Cardiac septum (tissue), 1 donor: ENCODE measurements at places on chromosomes 11 and 22.

- DNase-seq = no peak
These were observed 663.9 kb downstream of the DLG2 start for GRCh38 chr11:84963240-84963639.

- no peak for DNase-seq
These were observed 15.4 kb downstream of the CARD10 start for GRCh38 chr22:37503850-37504249.

DNA sequence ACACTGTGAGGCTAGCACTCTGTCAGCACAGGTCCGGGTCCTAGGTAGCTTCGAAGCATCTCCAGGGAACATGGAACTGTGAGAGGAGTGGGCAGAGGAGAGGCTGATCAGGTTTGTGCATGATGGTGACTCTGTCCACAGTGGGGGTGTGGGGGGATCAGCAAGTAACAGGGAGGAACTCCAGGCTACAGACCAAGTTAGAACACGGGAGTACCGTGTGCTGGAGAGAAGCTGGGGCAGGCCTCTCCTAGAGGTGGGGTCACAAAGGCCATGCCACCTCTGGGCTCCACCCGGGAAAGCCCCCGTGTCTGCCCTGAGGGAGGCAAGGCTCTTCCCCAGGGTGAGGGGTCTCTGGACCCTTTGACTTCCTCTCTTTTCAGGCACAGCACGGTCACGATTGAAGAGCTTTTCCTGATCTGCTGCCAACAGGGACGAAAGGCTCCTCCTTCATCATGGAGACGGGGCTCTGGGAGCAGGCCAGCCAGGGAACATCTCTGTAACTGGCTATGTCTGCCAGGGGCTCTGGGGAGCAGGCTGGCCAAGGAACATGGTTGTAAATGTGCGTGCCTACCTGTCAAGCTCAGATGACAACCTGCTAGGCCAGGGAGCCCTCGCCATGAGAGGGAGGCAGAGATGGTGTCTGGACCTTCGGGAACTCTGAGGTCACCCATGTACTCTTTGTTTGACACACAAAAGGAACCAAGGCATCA is 1476.1 kb downstream of the BRD1 start:
- DNase-seq = no peak

DNA sequence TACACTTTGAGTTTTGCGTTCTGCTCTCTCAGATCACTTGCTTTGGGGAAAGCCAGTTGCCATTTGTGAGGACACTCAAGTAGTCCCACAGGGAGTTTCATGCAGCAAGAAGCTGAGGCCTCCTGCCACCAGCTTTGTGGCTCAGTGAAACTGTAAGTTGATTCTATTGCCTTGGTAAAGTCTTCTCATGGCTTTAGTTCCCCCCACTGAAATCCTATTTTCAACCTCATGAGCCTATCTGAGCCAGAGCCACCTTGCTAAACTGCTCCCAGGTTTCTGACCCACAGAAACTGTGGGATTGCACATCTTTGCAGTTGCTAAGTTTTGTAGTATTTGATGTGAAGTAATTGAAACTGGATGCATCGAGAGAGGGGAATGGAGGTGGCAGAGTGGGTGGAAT is 85.4 kb upstream of the TOP3B start:
- DNase-seq = no peak

DNA sequence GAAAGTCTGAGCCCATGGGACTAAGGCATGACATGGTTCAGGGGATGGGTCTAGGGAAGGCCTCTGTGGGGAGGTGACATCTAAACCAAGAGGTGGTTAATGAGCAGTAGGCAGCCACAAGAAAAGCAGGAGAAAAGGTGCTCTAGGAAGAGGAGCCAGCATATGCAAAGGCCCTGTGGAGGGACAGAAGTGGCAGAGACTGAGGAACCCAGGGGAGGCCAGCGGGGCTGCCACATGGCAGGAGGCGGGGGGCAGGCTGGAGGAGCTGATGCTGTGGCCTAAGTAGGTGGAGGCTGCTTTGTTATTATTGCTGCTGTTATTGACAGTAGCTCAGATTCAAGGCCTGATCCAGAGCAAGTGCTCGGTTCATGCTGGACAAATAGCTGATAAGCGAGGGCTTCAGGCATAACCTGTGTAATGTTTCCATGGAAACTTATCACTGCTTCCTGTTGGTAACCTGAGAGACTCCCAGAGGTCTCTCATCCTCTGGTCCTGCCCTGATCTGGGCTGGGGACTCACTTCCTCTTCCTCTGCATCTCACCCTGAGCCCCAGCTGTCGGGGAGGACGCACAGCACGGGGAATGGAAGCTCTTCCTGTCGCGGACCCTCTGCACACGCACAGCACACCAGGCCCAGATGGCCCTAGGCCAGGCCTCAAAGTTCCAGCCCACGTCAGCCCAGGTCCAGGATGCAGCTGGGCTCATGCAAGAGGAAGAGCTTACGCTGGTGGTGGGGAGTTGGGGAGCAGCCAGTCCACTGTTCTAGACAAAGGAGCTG is 75.2 kb upstream of the TP53I11 start:
- no peak for DNase-seq

DNA sequence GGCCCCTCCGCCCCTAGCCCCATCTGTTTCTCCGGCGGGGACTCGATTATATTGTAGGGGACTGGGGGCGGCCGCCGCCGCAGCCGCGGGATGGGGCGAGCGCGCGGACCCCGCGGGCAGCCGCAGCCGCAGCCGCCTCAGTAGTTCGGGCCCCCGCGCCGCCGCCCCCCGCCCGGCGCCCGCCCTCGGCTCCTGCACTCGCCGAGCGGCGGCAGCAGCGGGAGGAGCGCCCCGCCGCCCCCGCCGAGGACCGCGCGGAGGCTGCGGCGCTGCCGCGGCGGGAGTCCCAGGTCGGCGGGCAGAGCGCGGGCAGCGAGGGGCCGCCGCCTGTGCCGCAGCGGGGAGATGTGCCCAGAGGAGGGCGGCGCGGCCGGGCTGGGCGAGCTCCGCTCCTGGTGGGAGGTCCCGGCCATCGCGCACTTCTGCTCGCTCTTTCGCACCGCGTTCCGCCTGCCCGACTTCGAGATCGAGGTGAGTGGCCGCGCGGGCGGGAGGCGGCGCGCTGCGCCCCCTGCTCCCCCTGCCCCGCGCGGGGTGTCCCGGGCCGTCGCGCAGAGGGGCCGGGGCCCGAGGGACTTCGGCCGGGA is at the start of gene CECR2:
Gene CECR2, plus strand, starts transcription at position 22 of the 587 bp plus-strand sequence. Its CDS starts 324 bp downstream, at position 346.
- no peak for DNase-seq

DNA sequence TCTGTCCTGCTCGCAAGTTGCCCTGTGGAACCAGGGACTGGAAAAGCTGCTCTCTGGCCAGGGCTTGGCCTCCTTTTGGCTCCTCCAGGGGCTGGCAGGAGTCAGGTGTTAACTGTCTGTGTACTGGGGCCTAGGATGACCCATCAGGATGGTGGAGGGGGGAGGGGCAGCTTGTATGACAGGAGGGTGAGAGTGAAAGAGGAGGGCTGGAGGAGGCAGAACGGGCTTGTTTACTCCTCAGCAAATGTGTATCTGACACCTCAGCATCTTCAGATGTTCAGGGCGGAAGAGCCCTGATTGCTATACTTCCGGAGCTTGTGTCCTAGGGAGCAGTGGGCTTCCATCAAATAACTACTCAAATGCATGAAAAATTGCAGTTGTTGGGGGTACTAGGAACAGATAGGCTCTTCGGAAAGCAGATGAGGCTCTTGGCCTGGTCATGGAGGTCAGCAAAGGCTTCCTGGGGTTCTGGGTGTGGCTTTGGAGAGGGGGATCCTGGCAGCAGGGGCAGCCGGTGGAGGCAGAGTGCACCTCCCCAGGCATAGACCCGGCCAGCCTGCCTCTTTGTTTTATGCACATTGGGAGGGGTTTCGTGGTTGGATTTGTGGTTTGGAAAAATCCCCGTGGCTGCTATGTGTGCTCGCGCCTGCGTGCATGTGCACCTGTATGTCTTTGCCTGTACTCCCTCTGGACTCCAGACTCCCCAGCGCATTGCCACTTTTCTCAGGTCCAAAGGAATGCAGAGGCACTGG is 31.2 kb downstream of the CD82 start:
- DNase-seq = no peak

DNA sequence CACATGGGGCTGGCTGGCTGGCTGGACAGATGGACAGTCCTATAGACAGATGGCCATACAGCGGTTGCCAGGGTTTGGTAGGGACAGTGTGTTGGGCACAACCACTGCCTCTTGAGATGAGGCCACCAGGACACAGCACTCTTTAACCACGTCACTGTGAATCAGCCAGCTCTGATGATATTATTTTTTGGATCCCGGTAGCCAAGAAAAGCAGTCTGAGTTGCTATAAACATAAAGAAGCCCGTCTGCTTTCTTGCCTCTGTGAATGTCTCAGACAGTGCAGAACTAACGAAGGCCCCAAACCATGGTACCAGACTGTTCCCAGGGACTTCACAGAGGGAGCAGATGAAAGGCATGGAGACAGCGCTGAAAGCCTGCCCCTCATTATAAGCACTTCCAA is 115.9 kb upstream of the CSNK2A3 start:
- DNase-seq = no peak

GRCh38 chr22:27919942-27920755 is 1.1 kb upstream of the PITPNB start:
- DNase-seq = no peak

GRCh38 chr11:3143136-3143880 is 21.8 kb downstream of the OSBPL5 start:
- DNase-seq = no peak

DNA sequence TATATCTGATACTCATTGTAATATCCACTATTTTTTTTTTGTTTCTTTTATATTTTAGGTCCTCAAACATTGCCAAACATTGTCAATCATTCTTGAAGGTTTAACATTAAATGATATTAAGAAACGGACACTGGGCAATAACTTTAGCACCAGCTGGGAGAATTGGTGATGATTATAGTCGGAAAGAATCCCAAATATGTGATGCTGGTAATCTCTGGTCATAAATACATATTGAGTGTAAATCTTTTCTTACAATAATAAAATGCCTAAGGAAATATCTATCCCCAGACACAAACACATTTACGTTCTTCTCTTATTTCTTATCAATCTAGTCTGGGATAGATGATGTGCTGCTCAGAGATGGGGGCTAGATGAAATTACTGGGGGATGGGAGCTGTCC is 25.2 kb downstream of the OR51E2 start:
- DNase-seq = no peak

GRCh38 chr11:111119751-111120150 is 125.8 kb upstream of the POU2AF2 start:
- DNase-seq = no peak

- DNase-seq = no peak
These were observed 130.8 kb downstream of the GRIK4 start for GRCh38 chr11:120642196-120642894.

DNA sequence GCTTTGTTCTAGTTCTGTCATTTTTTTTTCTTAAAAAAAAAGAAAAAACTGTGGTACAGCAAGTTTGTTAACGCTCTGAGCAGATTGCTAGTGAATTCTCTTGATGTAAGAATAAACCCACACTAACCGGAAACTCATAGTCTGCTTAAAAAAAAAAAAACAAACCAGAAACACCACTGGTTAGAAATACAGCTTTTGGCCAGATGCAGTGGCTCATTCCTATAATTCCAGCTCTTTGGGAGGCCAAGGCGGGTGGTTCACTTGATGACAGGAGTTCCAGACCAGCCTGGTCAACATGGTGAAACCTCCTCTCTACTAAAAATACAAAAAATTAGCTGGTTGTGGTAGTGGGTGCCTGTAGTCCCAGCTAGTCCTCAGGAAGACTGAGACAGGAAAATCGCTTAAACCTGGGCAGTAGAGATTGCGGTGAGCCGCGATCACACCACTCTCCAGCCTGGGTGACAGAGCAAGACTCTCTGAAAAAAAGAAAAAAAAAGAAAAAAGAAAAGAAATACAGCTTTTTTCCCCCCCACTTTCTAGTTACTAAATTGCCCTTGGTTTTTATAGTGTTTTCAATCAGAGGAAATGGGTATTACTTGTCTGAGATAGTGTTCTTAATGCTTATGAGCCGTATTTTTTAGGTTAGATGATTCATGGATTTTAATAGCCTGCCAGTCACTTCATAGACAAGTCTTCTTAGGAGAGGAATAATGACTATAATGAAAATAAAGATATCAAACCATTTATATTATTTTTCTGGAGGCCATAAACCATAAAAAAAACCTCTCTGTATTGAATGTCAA is 222.8 kb downstream of the DDX10 start:
- no peak for DNase-seq

DNA sequence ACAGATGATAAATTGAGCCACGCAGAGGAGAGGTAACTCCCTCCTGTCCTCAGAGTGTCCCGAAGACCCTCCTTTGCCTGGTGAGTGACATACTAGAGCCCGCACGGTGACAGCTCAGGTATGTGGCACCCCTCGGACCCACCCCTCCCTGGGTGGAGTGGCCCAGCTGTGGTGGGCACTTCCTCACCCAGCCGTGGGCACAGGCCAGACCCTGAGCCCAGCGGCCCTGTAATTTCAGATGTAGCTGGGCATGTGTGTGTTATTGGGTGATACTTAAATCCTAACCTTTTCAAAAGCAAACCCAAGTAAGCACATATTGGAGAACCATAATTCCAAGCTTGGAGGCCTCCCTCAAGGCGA is 93.2 kb downstream of the WNT7B start:
- DNase-seq = peak; percentile 56

DNA sequence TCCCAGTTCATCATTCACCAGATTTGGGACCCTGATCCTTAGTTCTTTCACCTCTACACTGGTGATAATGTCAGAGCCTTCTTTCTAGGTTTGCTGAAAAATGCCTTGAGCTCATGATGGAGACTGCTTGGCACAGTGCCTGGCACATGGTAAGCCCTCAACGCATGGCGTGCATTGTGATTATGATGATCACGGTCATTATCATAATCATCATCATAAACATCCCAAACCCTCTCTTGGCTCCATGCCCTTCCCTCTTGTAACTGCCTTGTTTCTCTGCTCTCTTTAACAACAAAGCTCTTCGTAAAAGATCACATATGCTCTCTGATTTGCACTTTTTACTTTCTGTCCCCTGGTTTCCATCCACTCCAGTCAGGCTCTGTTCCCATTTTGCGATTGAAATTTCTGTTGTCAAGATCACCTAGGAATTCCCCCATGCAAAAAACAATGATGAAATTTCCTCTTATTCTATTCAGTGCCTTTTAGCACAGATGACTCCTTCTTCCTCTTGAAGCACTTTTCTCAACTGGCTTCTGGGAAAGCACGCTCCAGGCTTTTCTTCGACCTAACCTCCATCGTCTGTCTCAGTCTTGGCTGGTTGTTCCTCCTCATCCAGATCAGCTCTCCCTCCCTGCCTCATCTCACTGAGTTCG is 479.1 kb downstream of the OPCML start:
- DNase-seq = no peak

- DNase-seq = no peak
These were observed 304.6 kb downstream of the CADM1 start for GRCh38 chr11:115199481-115200069.

GRCh38 chr22:21766691-21767462 is 31.3 kb upstream of the YPEL1 start:
- DNase-seq = no peak

- no peak for DNase-seq
These were observed 654.9 kb upstream of the CCDC90B start for GRCh38 chr11:83941050-83941449.
